A549 treated with ZK216348 at 1 μM for 4 hours (cell line): ENCODE measurements at places on chromosomes 16 and 17. TPM values are rescaled to one million over a fixed set of nuclear protein-coding genes. Genes with fewer than 3 reads are reported as not detected.

The GINS2 gene
- total RNA-seq, result 28.5 to 37.8 TPM (median 32.6 TPM) in 5 replicates

The RHOT2 gene
- 44.9 to 111 TPM (median 98.0 TPM) in 5 replicates for total RNA-seq

The CNEP1R1 gene
- total RNA-seq, result 11.0 to 23.6 TPM (median 20.2 TPM) in 5 replicates

The SPN gene
- 0.08 TPM in 1 of 5 replicates, not detected in the others for total RNA-seq

The CIBAR2 gene
- total RNA-seq, result not detected in 5 replicates

The MYH13 gene
- total RNA-seq, result not detected in 5 replicates

The PHLPP2 gene
- 8.2 to 11.9 TPM (median 9.8 TPM) in 5 replicates for total RNA-seq

The CA7 gene
- not detected in 5 replicates for total RNA-seq

The TBCD gene
- 56.6 to 82.1 TPM (median 79.3 TPM) in 5 replicates for total RNA-seq

The DHRS7C gene
- not detected in 5 replicates for total RNA-seq

The CBLN1 gene
- total RNA-seq, result 0.06 to 0.14 TPM in 2 of 5 replicates, not detected in the others

The LRRC46 gene
- 3.1 to 4.2 TPM (median 3.9 TPM) in 5 replicates for total RNA-seq

The CDK5R1 gene
- total RNA-seq, result 3.6 to 4.2 TPM (median 3.8 TPM) in 5 replicates

The CTRB2 gene
- not detected in 5 replicates for total RNA-seq

The ABCC12 gene
- 0.06 to 0.22 TPM (median 0.20 TPM) in 3 of 5 replicates, not detected in the others for total RNA-seq

The OTOP3 gene
- not detected in 5 replicates for total RNA-seq

The LRRC37A3 gene
- total RNA-seq, result 1.8 to 4.5 TPM (median 2.1 TPM) in 5 replicates

The LITAFD gene
- total RNA-seq, result not detected in 5 replicates

The SPNS2 gene
- 7.0 to 12.1 TPM (median 10.4 TPM) in 5 replicates for total RNA-seq

The JPH3 gene
- 0.80 to 2.8 TPM (median 2.4 TPM) in 5 replicates for total RNA-seq

The TMEM100 gene
- not detected in 5 replicates for total RNA-seq

The PIRT gene
- not detected in 5 replicates for total RNA-seq

The ANTKMT gene
- total RNA-seq, result 25.7 to 66.6 TPM (median 52.1 TPM) in 5 replicates

The PDPK1 gene
- 22.0 to 25.6 TPM (median 22.4 TPM) in 5 replicates for total RNA-seq

The USP31 gene
- total RNA-seq, result 9.1 to 13.7 TPM (median 12.7 TPM) in 5 replicates
